ENCODE measurements at places on chromosomes 4 and X.

- DNase-seq, result no peak
Measured at GRCh38 chrX:130726661-130727060, 176.3 kb downstream of the ENOX2 start.

GRCh38 chr4:187606581-187606980 is 389.0 kb upstream of the ZFP42 start:
- no peak for DNase-seq

DNA sequence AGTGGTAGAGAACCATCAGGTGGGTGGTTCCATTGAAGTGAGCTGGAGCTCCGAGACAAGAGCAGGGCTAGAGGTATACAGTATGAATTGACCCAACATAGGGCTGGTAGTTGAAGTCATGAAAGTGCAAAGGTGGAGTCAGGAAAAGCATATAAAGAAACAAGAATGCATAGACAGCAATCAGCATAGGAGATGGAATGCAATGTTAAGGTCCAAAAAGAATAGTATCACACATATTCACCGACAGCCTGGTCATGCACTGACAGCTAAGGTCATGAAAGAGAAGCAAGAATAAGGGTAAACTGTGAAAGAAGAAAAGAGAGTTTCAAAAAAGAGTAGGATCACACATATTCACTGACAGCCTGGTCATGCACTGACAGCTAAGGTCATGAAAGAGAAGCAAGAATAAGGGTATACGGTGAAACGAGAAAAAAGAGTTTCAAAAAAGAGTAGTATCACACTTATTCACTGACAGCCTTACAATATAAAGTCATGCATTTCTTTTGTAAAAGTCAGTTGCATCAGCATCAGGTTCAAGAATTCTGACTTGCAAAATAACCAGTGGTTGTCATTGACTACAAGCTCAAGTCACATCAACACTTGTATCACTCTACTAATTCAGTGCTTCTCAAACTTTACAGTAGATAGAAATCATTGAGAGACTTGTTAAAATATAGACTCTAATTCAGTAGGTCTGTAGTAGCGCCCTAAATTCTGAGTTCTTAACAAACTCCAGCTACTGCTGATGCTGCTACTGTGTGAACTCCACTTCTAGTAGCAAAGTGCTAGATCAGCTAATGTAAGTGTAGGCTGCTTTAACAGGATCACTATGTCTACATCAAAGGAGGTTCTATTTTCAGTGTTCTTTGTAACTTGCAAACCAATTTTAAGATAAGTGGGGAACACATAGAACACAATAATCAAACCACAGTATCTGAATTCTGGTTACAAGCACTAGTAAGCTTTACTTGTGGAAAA is 221.9 kb downstream of the PDGFC start:
- DNase-seq, result no peak

DNA sequence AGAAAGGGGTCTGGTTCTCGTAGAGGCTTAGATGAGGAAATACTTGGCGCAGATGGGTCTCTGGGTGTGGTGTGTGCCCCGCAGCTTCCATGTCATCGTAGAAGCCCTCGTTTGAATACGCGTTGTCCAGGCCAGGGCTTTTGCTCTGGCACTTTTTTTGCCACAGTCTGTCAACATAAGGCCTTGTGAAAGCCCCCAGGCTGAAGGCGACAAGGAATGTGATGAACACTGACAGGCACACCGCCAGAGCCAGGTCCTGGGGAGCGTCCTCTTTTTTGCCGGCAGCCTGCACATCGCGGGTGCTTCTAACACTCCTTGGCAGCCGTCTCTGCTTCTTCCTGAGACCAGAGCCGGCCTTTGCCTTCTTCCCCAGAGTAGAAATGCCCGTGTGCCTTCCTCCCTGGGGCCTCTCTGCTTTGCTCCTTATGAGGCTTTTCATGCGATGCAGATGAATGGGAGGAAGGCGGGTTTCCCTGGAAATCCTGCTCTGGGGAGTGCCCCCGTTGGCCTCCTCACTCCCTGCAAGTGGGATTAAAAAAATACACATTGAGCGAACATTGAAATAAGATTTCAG is 24.4 kb downstream of the LRRC66 start:
- DNase-seq, result no peak

DNA sequence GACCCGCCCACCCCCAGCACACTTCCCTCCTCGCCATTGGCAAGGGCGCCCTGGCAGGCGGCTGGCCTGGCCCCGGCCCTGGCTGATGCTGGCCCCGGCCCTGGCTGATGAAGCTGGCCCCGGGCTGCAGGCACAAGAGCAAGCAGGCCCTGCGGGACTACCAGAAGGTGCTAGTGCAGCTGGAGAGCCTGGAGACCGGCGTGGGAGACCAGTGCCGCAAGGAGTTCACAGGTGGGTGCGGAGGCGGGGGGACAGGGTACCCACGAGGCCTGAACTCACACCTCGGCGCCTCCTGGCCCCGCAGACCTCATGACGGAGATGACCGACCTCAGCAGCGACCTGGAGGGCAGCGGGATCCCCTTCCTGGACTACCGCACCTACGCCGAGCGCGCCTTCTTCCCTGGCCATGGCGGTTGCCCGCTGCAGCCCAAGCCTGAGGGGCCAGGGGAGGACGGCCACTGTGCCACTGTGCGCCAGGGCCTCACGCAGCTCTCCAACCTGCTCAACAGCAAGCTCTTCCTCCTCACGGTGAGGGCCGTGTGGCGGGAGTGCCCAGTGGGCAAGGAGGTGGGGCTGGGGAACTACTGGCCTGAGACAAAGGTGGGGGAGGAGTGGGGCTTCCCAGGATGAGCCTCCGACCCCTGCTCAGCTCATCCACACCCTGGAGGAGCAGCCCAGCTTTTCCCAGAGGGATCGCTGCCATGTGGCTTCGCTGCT is 6.1 kb upstream of the SRPK3 start:
- DNase-seq, result no peak

- no peak for DNase-seq
Measured at GRCh38 chr4:151324124-151324751, 1.2 kb downstream of the SH3D19 start.

- no peak for DNase-seq
Measured at GRCh38 chr4:127141856-127142255, 490.9 kb upstream of the INTU start.

- no peak for DNase-seq
Measured at GRCh38 chr4:143188136-143189088, 3.7 kb downstream of the USP38 start.

DNA sequence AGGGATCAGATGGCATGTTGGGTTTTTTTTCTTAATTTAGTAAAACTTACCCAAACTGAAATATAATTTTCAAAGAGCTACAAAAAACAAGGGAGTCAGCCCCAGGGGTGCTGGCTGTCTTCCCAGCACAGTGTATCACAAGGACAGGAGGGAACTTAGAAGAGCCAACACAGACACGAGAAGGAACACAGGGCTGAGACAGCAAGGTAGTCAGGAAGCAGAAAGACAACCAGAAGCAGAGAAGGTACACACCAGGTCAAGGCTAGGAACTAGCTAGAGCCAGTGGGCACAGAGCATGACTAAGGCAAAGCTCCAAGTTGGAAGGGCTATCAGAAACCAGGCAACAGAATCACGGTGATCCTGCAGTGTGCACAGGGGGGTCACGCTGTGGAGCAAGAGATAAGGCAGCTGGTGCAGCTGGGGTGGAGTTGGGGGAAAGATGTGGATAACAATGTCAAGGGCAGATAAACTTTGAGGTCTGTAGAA is 168.7 kb downstream of the NR3C2 start:
- DNase-seq, result no peak

DNA sequence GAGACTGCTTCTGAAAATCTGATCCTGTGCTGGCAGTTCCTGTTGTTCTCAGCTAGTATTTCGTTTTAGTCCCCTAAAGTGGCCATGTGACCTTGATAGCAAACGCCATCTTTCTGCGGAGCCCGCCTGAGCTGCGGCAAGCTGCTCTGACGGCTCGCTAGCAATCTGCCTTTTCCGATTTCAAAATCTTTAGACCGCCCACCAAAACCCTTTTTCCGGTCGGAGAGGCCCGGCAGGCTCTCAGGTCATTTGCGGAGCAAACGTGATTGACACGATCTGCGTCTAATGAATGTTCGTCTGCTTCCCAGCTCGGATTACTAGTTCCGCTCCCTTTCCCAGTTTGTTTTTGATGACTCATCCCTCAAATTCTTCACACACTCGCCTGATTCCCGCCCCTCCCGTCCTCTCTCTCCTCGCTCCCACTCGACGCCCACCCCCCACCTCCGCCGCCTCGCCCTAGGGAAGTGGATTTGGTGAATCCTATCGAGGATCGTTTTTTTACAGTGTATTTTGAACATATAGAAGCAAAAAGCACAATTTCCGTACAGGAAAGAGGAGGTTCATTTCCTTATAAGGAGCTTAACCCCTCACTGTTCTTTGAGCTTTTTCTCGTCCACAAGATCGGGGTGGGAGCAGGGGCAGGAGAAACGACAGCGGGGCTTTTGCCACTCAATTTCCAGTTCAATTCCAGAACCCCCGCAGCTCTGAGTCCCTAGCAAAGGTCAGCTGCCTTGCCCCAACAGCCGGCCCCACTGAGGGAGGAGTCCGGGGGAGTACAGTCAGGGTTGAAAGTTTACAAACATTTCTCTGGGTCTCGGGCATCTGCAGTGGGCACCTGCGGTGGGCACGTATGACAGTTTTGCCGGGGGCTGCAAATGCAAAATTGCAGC is 37.5 kb downstream of the NLGN3 start:
- DNase-seq, result no peak

- no peak for DNase-seq
Measured at GRCh38 chr4:6548882-6549230, 26.1 kb upstream of the MAN2B2 start.

- DNase-seq, result no peak
Measured at GRCh38 chrX:7943600-7944245, 16.5 kb upstream of the PNPLA4 start.

- no peak for DNase-seq
Measured at GRCh38 chr4:98046665-98047064, 96.6 kb downstream of the STPG2 start.

GRCh38 chr4:108702960-108703359 is 52.6 kb downstream of the OSTC start:
- no peak for DNase-seq

GRCh38 chr4:153448003-153448731 is 18.0 kb upstream of the TMEM131L start:
- DNase-seq, result no peak

GRCh38 chr4:7381890-7382633 is 52.7 kb downstream of the PSAPL1 start:
- DNase-seq, result peak; percentile 13

- DNase-seq, result no peak
Measured at GRCh38 chr4:43763029-43763610, 685.5 kb downstream of the KCTD8 start.

DNA sequence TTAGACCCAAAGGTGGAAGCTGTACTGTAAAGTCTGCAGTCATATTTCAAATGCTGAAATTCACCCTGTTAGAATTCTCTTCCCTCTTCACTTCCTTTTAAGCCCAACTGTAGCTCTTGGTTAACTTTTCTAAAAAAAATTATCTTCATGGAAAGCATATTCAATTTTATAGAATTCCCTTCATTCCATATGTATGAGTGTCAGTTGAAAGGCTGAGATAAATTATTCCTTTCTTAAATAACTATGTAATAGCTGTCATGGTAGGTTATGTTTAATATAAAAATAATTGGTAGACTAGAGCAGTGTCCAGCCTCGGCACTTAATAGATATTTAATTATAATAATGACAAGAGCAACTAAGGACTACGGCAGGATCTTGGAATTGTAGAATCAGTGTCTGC is 16.8 kb upstream of the ARSH start:
- no peak for DNase-seq

DNA sequence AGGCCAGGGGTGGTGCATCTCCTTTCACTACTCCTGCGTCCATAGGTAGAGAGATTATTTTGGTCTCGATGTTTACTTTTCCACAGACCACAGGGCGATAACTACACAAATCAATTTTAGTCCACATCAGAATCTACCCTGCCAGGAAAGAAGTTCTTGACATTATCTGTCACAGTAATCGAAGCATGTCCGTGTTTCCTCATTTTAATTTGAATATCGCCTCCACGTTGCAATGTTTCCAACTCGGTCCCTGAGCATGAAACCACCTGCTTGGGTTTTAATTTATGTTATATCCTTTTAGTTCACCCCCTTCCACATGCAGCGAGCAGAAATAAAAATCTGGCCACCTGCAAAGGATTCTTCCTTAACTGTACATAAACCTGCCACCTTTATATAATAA is 100.1 kb upstream of the ATXN3L start:
- no peak for DNase-seq

DNA sequence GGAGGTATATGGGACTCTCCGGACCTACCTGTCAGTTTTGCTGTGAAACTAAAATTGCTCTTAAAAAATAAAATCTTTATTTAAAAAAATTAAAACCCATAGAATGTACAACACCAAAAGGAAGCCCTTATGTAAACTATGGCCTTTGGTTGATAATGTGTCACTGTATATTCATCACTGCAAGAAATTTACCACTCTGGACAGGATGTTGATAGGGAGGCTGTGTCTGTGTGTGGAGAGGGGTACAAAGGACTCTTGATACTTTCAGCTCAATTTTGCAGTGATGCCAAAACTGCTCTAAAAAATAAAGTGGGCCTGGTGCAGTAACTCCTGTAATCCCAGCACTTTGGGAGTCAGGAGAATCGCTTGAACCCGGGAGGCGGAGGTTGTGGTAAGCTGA is 2.9 kb upstream of the ZMYM3 start:
- no peak for DNase-seq

DNA sequence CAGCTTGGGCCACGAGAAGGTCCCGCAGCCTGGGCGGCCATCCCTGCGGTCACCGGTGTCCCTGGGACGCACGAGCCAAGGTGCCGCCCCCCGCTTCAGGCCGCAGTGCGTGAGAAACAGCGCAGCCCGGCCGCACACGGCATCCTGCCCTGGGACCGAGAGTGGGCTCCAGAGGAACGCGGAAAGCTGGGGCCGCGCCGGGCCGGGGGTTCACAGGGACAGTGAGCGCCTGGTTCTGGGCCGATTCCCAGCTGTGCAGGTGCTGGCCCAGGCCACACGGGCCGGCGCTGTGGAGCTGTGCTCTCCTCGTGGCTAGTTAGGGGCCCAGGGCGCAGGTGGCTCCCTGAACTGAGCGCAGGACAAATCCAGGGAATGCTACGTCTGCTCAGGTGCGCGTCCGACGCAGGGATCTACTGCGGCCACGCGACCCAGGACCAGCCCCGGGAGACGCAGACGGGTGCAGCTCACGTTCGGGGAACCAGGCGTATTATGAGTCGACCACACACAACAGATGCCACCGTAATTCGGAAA is 25.8 kb upstream of the GTPBP6 start:
- DNase-seq, result no peak

- DNase-seq, result no peak
Measured at GRCh38 chrX:49838374-49838773, 9.3 kb downstream of the PAGE4 start.

GRCh38 chr4:11843340-11843739 is 414.6 kb upstream of the HS3ST1 start:
- no peak for DNase-seq

GRCh38 chr4:5040856-5041620 is 10.2 kb upstream of the STK32B start:
- DNase-seq, result no peak

GRCh38 chr4:136183513-136183912 is 1348.8 kb downstream of the PCDH18 start:
- no peak for DNase-seq

GRCh38 chr4:7362341-7362740 is 72.4 kb downstream of the PSAPL1 start:
- no peak for DNase-seq

GRCh38 chrX:15492469-15492868 is 664 bp downstream of the PIR start:
- no peak for DNase-seq
